ENCODE measurements at places on chromosomes 2 and 18.

DNA sequence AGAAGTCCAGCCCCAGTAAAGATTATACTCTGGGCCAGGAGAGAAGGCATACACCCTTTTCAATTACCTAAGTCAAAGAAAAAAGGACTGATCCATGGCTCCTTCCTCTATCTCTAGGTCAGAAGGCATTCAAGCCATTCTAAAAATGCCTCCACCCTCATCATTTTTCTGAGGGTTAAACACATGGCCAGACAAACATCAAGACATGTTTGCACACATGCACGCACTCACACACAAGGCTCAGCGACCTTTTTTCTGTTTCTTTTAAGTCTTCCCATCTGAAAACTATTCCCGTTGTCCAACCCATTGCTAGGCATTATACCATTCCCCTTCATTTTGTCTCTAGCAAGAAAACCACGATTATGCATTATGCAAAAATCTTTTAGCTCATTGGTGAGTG, 126.6 kb downstream of the EN1 start:
- DNase-seq, result no peak

DNA sequence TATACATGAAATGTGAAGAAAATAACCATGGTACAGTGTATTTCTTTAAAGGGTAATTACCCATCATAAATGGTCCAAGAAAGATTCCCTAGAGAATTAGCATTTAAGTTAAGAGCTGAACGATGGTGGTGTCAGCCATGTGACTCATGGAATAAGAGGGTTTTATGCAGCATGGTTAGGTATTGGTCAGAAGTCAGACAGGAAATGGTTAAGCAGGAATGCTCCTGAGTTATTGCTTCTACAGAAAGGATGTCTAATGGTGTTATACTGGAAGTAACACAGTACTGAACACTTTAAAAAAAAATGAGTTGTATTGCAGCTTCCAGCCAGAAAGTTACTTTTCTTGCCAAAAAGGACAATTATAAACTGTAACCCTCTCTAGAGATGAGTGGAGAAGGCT, 72.7 kb upstream of the UBE2E3 start:
- DNase-seq, result peak; percentile 78

DNA sequence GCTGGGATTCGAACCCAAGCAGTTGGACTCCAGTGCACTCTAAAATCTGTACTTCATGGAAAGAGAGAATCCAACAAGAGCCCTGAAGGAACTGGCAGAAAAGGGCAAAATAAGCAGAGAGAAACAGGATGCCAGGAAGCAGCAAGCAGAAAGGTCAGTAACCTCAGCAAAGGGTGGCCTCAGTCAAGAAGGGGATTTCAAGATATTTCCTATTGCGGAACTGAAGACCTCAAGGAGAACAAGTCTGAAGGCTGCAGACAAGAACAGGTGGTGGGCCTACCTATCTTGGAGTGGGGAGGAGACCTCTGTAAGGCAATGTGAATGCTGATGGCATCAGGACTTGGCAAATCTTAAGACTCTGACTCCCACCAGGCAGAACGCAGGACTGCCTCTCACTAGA, 20.1 kb upstream of the MREG start:
- no peak for DNase-seq

GRCh38 chr18:41576643-41577042, 378.4 kb upstream of the PIK3C3 start:
- DNase-seq, result no peak

- DNase-seq, result peak; percentile 22
Observed at GRCh38 chr2:85340034-85340892, 12.5 kb upstream of the TGOLN2 start.

DNA sequence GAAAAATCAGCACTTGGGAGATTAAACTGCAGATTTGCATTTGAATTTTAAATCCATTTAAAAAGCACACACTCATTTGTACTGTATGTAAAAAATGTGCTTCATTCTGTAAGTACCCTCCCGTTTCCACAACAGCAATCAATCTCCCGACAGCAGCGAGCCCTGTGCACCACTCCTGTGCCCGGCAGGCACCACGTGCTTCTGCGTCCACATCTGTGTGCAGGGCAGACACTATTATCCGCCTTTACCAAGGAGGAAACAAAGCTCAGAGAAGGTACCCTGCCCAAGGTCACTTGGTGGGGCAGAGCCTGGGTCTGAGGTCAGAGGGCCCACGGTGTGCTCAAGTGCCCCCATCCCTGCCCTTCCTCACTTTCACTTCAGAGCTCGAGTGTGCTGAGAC, 7.5 kb downstream of the HSBP1L1 start:
- no peak for DNase-seq

GRCh38 chr18:6598657-6599056, 130.9 kb upstream of the ARHGAP28 start:
- no peak for DNase-seq

GRCh38 chr18:25420077-25420825, 68.3 kb upstream of the ZNF521 start:
- no peak for DNase-seq

DNA sequence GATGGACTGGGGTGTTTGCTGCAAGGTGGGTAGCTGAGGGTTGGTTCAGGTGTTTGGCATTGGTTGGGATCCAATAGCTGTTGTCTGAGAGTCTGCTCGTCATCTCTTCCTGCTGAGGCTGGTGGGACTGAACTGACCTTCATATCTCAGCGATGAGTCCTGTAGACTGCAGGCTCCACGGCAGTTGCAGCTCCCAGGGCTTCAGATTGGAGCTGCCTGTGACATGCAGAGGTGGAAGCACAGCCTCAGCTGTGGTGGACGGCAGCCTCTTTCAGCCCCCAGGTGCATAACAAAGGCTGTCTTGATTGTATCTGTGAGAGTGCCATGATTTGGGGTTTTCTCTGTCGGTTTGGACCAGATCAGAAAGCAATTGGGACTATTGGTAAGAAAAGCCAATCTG, 3.9 kb upstream of the IL1R2 start:
- no peak for DNase-seq

DNA sequence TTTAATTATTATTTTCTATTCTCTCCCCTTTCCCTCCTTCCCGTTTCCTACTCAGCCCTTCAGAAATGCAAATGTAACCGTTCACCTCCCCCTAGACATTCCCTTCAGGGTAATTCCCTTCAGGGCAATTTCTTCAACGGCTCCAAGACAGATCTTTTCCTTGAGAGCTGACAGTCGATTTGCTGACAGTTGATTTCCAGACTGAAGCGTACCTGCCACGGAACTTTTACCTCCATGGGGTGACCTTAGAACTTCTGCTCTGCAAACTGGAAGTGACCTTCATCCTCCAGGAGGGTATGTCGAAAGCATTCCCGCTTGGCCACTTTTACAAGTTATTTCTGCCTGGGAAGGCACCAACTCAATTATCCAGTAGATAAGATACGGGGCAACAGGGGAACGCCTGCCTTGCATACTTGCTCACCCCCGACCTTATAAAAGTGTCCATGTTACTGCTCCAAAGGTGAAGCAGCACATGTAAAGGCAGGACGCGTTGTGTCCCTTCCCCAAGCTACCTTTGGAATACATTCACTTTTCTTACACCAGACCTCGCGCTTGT, 18.5 kb downstream of the B3GNT7 start:
- no peak for DNase-seq

GRCh38 chr2:222305516-222306392, 7.0 kb upstream of the PAX3 start:
- DNase-seq, result peak; percentile 50

GRCh38 chr2:45871541-45871940, 220.1 kb downstream of the PRKCE start:
- no peak for DNase-seq

DNA sequence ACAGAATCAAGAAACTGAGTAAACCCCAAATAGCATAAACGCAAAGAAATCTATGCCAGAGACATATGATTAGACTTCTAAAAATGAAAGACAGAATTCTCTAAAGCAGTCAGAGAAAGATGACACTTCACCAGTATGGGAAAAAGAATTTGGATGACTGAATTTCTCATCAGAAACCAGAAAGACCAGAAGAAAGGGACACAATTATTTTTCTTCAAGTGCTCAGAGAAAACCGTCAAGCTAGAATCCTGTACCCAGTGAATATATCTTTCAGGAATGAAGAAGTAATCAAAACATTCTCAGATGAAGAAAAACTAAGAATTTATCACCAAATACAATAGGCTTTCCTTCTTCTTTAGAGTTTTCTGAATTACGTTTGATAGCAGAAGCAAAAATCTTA, 14.2 kb upstream of the ESPNL start:
- no peak for DNase-seq

DNA sequence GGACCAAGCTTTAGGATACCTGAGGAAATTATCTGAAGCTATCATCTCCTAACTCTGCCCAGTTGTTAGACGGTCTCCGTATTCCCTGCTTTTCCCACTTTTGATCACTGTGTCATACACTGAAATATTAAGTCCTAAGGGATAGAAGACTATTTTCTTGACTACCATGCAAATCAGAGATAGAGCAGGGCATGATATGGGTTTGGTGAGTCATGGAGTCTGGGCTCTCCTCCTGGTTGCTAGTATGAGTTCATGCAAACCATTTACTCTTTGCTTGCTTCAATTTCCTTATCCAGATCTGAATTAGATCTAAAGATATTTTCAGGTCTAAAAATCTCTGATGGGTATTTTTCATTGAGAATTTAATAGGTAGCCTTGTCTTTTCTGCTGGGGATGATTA, 55.0 kb downstream of the EHBP1 start:
- DNase-seq, result peak; percentile 68

- DNase-seq, result no peak
Observed at GRCh38 chr2:4528773-4529172, 825.4 kb downstream of the DCDC2C start.

- peak; percentile 30 for DNase-seq
Observed at GRCh38 chr18:72427721-72428120, 116.4 kb downstream of the CBLN2 start.

GRCh38 chr18:31199190-31199769, 36.6 kb upstream of the DSC1 start:
- no peak for DNase-seq

- DNase-seq, result no peak
Observed at GRCh38 chr18:26863122-26863879, 2.2 kb downstream of the AQP4 start.

GRCh38 chr2:85230679-85231467, 96.9 kb downstream of the TGOLN2 start:
- DNase-seq, result no peak

DNA sequence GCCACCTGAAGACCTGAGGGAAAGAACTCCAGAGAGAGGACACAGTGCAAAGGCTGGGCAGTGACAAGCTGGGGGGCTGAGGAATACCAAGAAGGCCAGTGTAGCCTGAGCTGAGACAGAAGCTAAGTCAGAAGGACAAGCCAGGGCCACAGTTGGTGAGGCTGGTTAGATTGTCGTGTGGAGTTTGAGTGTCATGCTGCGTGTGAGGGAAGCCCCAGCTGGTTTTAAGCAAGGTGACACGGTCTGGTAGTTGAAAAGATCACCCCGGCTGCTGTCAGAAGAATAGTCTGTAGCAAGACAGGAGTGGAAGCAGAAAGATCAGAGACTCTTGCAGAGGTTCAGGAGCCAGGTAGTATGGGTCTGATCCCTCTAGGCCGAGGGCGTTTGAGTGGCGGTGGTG, 50.6 kb upstream of the RMDN2 start:
- DNase-seq, result no peak

DNA sequence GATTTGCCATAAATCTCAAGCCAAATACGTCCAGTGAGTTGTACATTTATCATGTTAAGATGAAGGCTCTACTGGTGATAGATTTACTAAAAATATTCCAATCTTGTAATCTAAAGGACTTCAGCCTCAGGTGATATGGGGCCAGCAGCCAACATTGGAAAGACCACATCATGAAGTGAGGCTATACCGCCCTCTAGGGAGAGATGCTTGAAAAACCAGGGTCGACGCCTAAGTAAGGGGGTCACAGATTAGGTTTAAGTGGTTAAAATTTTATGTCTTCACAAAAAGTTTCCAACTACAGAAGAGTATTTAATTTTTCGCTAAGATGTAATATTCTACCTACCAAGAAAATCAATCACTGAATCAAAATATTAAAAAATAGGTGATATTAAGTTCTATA, 33.3 kb downstream of the DOCK10 start:
- no peak for DNase-seq

DNA sequence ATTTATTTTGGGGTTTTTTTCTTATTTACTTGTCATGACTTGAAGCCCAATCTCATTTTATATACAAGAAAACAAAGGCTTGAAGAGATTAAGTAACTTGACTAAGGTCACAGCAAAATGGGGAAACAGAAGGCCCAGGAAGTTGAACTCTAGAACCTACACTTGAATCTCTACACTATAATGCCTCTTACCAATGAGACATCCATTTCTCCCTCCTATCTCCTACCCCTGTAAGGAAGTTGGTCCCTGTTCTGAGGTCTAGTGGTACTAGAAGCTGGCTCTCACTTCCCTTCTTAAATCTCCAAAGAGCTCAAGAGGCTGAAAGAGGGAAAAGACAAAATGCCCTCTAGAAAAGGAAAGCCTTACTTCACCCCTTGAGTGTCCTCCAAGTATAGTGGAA, 25.5 kb upstream of the IHH start:
- no peak for DNase-seq

- DNase-seq, result no peak
Observed at GRCh38 chr2:232476791-232477190, 10.8 kb downstream of the ECEL1 start.

- peak; percentile 67 for DNase-seq
Observed at GRCh38 chr2:63692002-63692606, 103.3 kb downstream of the MDH1 start.

- peak; percentile 34 for DNase-seq
Observed at GRCh38 chr2:37855283-37856041, 69.6 kb upstream of the RMDN2 start.

DNA sequence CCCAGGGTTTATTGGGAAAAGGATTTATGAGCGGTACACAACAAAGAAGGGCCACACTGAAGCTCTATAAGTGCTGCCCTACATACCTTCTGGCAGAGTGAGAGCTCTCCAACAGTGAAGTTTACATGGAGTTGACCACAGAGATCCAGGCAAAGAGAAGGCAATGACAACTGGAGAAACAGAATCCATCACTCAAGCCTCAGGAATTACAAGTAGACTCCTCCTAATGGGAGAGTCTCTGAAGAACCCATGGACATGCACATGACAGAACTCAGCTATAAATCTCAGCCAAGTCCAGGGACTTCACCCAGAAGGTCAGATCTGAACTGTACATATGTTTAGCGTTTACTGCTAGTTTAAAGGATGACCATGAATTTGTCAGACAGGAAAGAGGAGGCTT, 164.7 kb downstream of the DNAH7 start:
- peak; percentile 16 for DNase-seq

- DNase-seq, result peak; percentile 19
Observed at GRCh38 chr2:171287036-171287571, 126.4 kb upstream of the TLK1 start.

- DNase-seq, result no peak
Observed at GRCh38 chr2:27314709-27315108, 6.5 kb upstream of the UCN start.

DNA sequence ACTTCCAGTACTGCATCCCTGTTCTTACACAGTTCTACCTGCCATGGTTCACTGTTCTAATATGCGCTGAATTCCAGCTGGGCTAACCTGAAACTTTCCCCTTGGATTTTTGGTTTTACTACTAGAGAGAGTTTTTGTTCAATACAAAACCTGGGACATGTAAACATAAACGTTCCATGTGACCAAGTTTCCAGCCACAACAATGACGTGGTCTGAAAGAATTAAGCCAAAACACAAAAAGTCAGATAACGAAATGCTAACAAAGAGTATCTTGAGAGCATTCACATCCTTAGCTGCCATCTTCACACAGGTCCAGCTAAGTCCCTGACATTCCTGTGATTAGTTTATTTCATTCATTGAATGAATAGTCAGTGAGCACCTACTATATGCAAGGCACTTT, 467.0 kb upstream of the PKDCC start:
- no peak for DNase-seq

Measured in EH (cell line).